ENCODE measurements at places on chromosomes 16 and 17.

DNA sequence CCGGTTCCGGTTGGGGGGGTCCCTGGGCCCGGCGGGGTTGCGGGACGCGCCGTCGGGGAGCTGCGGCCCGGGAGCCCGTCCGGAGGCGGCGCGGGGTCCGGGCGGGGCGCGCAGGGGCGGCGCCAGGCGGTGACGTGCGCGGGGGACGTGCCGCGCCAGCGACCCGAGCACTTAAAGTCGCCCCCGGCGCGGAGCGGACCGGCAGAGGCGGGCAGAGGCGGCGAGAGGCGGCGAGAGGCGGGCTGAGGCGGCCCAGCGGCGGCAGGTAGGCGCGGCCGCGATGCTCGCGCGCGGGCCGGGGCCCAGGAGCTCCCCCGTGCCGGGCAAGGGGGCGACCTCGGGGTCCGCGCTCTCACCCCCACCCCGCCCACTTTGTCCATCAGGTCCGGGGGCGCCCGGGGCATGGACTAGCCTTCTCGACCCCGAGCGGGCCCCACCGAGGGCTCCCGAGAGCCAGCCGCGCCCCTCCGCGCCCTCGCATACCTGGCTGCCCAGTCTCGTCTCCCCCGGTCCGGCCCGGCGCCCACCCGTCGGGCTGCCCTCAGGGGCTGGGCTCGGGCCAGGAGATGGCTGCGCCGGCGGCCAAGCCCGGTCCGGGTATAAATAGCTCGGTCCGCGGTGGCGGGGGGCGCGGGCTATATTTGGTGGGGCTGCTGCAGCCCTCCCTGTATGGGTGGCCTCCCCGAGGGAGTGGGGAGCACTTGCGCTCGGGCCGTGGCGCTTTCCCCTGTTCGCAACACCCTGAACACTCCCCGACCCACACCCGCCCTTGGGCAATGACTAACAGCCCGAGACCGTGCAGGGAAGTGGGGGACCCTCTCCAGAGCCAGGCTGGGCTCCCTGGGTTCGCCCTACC lies at the start of gene SLC16A3:
SLC16A3 (plus strand) TSS at position 201 of the 856 bp plus-strand sequence. CDS start 6,967 bp downstream, outside the sequence.
- peak; percentile 76 for DNase-seq

GRCh38 chr16:57405097-57405496 lies 530 bp downstream of the CCL17 start:
- no peak for DNase-seq

GRCh38 chr17:69207151-69207550 lies 21.5 kb downstream of the ABCA10 start:
- DNase-seq, result no peak

- no peak for DNase-seq
These were observed 328.4 kb downstream of the MAF start for GRCh38 chr16:79272141-79272577.

- DNase-seq, result no peak
These were observed 1.1 kb downstream of the CTRB1 start for GRCh38 chr16:75219838-75220237.

DNA sequence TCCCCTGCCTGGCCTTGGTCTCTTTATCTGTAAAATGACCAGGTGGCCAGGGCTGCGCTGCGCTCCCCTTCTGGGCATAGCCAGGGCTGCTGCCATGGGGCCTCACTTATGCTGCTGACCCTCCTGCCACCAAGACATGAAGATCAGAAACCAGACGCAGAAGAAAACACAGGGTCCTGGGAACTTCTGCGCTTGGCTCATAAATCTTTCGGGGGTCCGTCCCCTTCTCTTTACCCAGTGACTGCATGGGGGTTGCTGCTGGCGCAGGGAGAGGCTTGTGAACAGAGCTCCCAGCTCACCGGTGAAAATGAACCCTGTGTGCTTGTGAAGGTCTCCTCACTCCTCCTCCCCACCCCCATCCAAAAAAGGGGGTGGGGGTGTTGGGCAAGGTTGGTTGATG lies 5.7 kb upstream of the FOXL1 start:
- peak; percentile 64 for DNase-seq

- DNase-seq, result no peak
These were observed 992 bp downstream of the NLRC3 start for GRCh38 chr16:3576211-3576610.

- DNase-seq, result no peak
These were observed 1.9 kb downstream of the FOXL1 start for GRCh38 chr16:86580063-86580790.

DNA sequence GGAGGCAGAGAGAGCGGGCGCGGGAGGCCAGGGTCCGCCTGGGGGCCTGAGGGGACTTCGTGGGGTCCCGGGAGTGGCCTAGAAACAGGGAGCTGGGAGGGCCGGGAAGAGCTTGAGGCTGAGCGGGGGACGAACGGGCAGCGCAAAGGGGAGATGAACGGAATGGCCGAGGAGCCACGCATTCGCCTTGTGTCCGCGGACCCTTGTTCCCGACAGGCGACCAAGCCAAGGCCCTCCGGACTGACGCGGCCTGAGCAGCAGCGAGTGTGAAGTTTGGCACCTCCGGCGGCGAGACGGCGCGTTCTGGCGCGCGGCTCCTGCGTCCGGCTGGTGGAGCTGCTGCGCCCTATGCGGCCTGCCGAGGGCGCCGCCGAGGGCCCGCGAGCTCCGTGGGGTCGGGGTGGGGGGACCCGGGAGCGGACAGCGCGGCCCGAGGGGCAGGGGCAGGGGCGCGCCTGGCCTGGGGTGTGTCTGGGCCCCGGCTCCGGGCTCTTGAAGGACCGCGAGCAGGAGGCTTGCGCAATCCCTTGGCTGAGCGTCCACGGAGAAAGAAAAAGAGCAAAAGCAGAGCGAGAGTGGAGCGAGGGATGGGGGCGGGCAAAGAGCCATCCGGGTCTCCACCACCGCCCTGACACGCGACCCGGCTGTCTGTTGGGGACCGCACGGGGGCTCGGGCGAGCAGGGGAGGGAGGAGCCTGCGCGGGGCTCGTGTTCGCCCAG lies 1.2 kb upstream of the CBX4 start:
- peak; percentile 80 for DNase-seq

DNA sequence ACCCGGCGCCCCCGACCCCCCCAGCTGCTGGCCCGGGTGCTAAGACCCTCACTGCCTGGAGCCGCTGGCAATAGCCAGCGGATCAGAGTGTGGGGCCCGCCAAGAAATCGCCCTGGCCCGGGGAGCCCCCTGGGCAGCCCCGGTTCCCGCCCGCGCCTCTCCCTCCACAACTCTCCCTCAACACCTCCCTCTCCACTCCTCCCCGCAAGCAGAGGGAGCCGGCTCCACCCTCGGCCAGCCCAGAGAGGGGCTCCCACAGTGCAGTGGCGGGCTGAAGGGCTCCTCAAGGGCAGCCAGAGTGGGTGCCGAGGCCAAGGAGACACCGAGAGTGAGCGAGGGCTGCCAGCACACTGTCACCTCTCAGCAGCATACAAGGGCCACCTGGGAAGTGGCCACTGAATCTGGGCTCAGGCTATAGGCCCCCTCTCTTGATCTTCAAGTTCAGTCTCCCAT lies 385.5 kb downstream of the SEC14L1 start:
- DNase-seq, result no peak

- DNase-seq, result peak; percentile 61
These were observed 229.8 kb downstream of the CPPED1 start for GRCh38 chr16:12573730-12574383.

DNA sequence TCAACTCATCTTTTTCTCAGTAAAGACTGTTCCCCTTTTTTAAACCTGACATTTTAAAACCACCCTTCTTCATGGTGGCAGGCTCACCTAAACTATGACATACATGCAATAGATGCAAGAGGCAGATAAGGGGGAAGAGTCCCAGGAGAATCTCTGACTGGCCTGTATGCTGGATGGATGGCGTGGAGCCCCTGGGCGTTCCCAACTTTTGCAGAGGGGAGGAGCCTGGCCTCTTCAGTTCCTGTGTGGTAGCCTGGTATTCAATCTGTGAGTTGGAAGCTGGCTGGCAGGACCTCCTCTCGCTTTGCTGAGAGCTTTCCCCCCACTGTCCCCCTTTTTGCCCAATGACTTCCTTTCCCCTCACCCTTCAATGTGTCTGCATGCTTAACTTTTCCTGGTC lies 217.6 kb upstream of the CA10 start:
- DNase-seq, result no peak

DNA sequence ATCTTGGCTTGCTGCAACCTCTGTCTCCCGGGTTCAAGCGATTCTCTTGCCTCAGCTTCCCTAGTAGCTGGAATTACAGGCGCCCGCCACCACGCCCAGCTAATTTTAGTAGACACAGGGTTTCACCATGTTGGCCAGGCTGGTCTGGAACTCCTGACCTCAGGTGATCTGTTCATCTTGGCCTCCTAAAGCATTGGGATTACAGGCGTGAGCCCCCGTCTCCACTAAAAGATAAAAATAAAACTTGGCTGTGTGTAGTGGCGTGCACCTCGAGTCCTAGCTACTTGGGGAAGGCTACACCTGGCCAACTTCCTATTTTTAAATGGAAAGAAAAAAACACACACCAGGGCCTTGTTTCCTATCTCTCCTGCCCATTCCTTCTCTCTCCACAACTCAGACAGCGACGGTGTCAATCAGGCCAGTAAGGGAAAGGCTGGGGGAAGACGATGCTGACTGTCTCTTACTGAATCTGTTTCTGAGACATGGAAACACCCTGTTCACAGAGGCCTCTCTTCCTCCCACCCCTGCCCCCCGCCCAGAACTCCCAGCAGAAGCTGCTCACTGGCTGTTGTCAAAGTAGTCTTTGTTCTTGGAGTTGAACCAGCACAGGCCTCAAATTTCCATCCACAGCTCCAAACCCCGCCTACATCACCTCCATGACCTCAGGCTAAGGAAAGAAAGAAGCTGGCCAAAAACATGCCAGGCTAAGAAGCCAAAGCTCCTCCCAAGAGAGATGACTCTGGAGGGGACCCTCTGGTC lies 96.6 kb downstream of the NXN start:
- peak; percentile 89 for DNase-seq

GRCh38 chr16:1973461-1974156 lies 1.8 kb downstream of the TBL3 start:
- no peak for DNase-seq

DNA sequence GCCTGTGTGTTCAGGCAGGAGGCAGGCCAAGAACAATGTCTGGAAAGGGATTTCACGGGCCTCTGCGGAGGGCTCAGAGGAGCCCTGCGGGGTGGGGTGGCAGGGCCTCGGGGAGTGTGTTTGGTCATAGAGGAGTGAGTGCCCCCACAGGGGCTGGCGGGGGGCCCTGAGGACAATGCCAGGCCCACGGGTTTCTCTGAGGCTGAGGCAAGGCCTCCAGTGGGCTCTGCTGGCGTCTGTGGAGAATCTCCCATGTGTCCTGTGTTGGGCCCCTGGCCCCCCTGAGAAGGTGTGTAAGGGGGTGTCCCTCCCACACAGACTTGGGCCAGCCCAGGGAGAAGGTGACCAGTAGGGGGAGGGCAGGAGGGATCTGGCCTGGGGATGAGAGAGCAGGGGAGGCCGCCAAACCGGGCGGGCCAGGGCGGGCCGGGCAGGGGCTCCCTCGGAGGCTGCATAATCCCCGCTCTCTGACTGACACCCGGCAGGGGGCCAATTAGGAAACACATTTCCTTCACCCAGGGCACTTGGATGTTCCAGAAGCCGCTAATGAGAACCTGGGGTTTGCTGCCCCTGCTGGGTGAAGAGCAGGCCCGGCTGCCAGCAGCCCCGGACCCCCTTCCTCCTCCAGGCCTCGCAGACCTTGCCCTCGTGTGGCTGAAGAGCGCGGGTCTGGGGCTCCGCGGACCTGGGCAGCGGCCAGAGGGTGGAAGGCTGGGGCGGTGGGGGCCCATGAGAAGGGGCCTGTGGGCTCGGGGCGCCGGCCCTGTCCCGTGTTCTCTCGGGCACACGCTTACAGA lies 204.2 kb downstream of the NTN1 start:
- DNase-seq, result no peak

DNA sequence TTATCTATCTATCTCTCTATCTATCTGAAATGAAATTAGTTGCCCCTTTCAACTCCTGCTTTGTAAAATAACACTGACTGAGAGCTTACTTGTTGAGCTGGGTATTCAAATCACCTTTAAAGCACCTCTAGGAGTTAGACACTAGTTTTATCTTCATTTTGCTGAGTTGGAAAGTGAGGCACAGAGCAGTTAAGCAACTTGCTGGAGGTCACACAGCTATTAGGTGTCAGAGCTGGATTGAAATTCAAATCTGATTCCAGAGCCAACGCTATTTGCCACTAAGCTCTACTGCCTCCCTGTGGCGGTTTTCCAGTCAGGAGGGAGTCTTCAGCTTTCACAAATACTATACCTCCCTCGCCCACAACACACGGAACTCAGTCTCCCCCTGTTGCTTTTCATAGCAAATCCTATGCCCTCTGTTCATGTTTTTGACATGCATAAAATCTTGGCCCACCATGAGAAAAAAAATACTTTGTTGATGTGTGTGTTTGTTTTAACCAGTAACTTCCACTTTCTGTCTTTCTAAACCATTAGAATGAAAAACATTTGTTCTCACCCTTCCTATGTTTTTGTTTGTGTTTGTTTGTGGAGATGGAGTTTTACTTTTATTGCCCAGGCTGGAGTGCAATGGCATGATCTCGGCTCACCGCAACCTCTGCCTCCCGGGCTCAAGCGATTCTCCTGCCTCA lies 74.8 kb upstream of the SMURF2 start:
- no peak for DNase-seq

GRCh38 chr17:1574697-1575471 lies 12.3 kb upstream of the PITPNA start:
- DNase-seq, result no peak

DNA sequence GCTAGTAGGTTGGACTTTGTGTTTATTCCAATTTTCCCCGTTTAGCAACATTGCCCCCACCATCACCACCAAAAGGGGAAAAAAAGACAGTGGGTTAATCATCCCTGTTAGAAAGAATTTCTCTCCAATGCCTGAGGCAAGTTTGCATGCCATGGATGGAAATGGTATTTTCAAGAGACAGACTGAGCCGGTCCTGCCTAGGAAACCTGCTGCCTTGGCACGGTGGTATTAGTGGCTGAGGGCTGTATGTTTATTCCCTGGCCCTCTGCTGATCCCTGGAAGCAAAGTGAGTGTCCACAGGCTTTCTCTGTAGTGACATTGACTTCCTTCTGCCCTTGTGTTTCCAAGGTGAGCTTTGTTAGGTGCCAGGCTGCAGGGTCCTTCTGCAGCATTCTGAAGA lies 427.0 kb upstream of the RBFOX1 start:
- no peak for DNase-seq

- DNase-seq, result no peak
These were observed 45.8 kb upstream of the NOS2 start for GRCh38 chr17:27846042-27846655.

DNA sequence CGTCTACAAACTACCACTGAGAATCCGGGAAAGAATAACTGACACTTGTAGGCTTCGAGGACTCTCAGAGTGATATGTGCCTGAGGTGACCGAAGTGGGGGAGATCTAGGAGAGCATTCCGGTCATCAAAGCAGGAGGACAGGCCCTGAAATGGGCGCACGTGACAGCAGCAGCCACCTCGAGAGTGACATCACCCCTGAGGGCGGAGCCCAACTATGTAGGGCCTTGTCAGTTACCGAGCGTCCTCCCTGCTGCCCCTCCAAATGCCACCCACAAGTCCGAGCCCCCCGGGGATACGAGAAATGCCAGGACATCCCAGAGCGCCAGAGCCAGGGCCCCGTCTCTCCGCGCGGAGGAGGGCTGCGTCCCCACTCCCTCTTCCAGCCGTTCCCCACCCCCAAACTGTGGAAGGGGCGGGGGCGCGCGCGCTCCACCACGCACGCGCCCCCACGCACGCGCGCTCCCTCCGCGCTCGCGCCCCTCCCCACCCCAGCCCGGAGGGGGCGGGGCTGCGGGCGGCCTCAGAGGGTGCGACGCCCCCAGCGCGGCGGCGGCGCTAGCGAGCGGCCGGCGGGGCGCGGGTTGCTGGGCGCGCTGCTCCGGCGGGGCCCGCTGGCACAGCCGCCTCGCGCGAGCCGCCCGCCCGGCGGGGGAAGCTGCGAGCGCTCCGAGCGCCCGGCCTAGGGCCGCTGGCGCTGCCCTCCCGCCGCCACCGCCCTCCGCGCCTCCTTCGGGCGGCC lies at the start of gene TANC2:
TANC2 (plus strand) TSS at position 550 of the 740 bp plus-strand sequence. CDS start 43,325 bp downstream, outside the sequence.
- DNase-seq, result peak; percentile 86
